T-cell (primary cell): ENCODE measurements at places on chromosomes 4 and X.
A peak's percentile ranks its signal among the peaks of the same experiment; 100 is the strongest.

- DNase-seq = no peak
Observed at GRCh38 chr4:15610855-15611254, 44.3 kb downstream of the FBXL5 start.

DNA sequence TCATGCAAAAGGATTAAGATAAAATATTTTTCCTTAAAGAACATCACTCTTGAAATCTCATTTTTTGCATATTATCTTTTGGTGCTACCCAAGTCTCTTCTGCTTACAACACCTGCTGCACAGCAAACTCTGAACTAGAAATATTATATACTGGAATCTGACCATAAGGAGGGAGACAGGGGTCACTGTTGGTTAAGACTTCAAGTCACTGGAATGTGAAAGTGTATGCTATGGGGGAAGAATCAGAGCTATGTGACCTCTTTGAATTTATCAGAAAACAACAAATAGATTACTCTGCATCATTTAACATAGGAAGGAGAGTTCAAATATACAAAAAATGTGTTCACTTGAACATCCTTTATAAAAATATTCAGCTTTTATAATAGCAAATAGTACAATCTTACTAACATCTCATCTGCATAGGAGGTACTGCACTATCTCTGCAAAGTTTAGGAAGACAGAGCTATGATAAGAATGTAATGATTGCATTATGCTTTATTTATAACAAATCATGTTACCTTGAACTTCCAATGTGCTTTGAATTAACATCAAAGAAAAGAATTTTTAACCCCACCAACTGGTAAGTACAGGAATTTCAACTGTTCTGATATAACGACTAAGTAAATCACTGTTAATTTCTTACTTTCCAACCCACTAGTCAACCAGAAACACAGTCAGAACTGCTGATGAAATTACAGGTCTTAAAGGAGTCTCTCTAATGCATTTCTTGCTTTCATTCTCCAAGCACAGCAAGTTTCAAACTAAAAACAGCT lies 69.8 kb downstream of the ZNF827 start:
- DNase-seq = no peak

- DNase-seq = no peak
Observed at GRCh38 chr4:115323106-115323707, 209.8 kb upstream of the NDST4 start.

DNA sequence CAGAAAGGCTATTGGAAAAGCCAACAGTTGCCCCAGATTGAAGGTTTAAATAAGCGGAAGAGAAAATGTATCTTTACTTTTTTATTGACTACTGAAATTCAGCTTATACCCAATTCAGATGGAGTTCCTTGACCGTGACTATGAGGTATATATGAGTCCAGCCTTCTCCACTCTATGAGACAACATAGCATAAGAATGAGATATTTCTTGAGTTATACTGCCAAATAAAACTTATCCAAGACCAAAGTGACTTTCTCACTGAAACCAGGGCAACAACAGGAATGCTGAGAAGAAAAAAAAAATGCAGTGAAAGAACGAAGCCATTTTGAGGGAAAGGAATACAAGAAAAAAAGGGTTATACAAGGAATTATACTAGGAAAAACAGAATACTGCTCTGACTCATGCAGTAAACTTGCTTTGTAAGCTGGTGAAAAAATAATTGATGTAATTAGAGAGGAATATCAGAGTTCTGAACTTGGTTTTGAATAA lies 16.3 kb upstream of the PDK3 start:
- DNase-seq = no peak

- no peak for DNase-seq
Observed at GRCh38 chr4:179116011-179116410, 1673.8 kb upstream of the AGA start.

DNA sequence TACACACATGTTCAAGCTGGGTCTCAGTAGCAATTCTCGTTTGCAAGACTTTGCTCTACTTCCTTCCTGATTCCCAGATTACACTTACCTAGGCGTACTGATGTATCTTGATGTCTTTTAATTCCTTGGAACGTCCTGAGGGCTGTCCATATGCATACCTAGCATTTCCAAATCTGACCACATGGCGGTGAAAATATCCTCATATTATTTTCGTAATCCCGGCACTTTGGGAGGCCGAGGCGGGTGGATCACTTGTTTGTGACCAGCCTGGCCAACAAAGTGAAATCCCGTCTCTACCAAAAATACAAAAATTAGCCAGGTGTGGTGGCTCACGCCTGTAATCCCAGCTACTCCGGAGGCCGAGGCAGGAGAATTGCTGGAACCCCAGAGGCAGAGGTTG lies 1786.3 kb upstream of the TENM3 start:
- no peak for DNase-seq

- no peak for DNase-seq
Observed at GRCh38 chr4:43146198-43146597, 253.7 kb downstream of the GRXCR1 start.

- no peak for DNase-seq
Observed at GRCh38 chrX:47169726-47170515, 23.7 kb upstream of the UBA1 start.

- DNase-seq = no peak
Observed at GRCh38 chr4:145843639-145844038, 95.0 kb downstream of the ZNF827 start.

DNA sequence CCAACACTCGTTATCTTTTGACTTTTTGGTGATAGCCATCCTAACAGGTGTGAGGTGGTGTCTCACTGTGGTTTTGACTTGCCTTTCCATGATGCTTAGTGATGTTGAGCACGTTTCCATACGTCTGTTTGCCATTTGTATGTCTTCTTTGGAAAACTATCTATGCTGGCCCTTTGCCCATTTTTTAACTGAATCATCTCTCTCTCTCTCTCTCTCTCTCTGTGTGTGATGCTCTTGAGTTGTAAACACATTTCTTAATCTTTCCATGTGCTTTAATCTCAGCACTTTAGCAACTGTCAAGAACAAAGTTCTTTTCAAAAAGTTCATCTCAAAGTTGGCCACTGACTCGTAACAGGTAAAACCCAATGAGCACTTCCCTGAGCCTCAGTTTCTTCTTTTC lies 10.5 kb downstream of the SORBS2 start:
- DNase-seq = no peak

DNA sequence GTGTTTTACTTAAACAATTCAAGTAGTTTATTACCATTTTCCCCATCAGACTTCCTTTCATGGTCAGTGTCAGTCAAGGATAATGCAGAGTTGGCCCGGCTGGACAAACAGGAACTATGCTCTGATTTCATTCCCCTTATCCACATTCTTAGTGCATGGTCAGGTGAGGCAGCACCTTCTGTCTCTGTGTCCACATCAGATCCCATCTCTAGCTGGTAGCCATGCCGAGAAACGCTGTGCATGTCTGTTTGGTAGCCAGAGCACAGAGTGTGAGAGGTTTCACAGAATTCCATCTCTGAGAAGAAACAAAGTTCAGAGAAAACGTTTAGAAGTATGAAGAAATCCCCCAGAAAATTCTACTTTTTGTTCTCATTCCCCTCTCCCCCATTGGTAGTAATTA lies 423.7 kb upstream of the TEX13C start:
- no peak for DNase-seq

DNA sequence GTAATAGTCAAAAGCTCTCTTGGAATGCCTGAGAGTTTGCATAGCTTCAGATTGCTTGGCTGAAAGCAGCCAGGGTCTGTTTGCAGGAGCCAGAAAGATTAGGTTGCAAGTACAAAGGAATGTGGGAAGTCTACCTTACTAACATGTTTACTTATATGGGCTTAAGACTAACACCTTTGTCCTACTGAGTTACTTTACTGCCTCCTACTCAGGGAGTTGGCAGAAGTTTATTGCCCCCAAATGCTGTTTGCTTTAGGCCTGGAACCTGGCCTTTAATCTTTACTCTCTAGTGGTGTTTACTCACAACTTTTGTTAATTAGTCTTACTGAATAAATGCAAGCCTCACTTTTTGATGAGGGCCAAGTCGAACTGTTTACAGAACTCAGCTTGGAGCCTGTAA lies 219.4 kb upstream of the ZC4H2 start:
- no peak for DNase-seq

DNA sequence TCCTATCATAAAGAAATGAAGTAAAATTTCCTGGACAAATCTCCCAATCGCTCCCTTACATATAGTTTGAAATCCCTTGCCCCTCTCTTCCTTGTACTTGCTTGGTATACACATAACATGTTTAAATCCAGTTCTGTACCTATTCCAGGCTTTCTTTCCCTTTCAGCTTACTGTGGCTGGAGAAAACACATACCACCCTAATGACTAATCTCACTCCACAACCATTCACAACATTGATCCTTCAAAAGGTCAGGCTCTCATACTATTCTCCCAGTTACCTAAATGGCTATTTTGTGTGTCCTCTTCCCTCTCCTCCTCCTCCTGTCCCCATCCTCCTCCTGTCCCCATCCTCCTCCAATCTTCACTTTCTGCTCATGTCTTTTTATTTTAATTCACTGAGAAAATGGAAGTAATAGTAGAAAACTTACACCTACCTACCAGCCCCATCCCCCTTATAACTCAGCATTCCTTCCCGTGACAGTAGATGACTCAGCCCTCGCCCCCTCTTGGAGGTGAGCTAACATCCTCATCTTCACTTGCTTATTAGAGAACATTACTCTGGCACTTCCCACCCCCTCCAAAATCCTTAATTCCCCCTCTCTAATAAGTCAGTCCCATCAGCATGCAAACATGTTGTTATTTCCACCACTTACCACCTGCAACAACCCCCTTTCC lies 77.5 kb downstream of the IL15 start:
- no peak for DNase-seq

- DNase-seq = no peak
Observed at GRCh38 chrX:41932885-41933284, 9.5 kb upstream of the CASK start.

DNA sequence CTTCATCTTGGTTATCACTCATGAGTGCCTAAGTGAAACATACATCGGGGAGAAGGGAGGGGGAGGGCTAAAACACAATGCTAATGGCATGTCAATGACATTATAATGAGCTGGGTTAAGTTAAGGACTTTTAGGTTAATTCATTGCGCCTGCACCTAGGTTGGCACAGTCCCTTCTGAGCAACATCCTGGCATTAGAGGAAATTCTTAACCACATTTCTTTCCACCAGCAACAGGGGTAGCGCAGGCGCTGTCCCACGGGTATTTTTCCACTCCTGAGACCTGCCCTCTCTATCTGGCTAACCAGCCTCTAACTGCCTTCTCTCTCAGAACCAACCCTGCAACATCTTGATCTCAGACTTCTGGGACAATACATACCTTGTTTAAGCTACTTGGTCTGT lies 39.0 kb upstream of the PROM1 start:
- DNase-seq = peak; percentile 3

DNA sequence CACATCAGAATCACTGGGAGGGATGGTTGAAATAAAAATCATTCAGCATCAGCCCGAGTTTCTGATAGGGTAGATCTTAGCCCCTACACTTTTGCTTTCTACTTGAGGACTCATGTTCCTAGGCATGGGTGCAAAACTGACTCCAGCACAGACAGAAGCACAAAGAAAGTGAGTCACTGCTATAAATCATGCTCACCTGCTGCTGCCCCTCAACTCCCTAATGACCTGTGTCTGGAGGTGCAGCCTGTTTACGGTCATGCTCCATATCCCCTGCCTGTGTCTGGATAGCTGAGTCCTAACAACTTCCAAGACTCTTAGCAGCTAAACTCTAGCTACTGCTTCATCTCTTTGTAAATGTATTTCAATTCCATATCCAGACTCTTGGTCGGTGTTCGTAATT lies 57.8 kb downstream of the ADGRA3 start:
- no peak for DNase-seq

DNA sequence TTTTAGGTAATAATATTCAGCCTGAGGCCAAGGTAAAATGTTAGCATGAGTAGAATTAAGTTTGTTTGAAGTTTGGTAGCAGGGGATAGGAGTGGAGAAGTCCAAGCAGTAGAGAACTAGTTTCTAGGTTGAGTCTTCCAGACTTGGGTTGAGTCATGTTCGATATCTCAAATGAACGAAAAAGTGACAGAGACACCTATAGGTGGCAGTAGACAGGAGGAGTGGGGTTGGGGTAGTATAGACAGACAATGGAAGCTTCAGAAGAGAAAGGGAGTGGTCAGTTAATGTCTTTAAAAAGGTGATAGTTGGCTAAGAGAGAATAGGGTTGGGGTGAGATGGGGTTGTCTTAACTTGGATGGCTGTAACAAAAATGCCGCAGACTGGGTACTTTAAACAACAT lies 58.7 kb upstream of the EMCN start:
- DNase-seq = no peak

GRCh38 chr4:22235698-22236097 lies 280.2 kb downstream of the ADGRA3 start:
- DNase-seq = no peak

DNA sequence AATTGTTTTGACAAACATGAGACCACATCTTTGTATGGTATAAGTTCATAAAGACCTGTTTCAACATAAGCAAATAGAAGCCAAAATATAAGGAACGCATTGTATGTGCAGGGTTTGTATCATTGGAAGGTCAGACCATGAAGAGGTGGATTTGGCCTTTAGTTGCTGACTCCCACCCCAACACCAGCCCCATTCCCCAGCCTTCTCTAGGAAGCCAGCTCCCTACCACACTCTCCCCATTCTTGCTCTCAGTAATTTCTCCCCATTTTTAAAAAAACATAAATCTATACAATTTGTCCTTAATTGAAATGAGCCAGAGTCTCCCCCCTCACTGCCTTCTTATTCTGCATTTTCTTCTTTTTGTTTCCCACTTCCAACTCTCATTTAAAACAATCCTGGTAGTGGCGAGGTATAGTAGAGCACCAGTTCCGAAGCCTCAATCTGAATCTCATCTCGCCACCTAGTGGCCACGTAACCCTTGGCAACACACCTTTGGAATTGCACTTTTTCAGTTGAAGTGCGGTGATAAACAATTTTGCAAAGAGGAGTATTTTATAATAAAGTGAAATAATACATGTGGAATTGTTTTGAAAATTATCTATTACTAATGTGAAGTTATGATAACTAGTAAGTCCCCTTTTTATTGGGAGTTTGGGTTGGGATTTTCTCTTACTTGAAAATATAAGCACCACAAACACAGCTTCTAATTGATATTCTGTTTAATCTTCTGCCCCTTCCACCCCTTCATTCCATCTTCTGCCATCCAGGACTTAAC lies 126.6 kb downstream of the ASB9 start:
- DNase-seq = peak; percentile 52

- DNase-seq = peak; percentile 12
Observed at GRCh38 chrX:17860811-17861488, at the start of gene RAI2. RAI2 (minus strand) TSS chrX:17861298; CDS start chrX:17802010, 59,288 bp downstream.

- no peak for DNase-seq
Observed at GRCh38 chr4:19945501-19945900, 306.2 kb upstream of the SLIT2 start.

GRCh38 chr4:147741190-147741788 lies 9.4 kb downstream of the ARHGAP10 start:
- DNase-seq = no peak

GRCh38 chr4:168880072-168880675 lies 129.9 kb downstream of the CBR4 start:
- DNase-seq = no peak

- no peak for DNase-seq
Observed at GRCh38 chr4:174284487-174284886, 776 bp downstream of the CEP44 start.

GRCh38 chr4:77697860-77698590 lies 92.4 kb downstream of the CXCL13 start:
- DNase-seq = no peak

- no peak for DNase-seq
Observed at GRCh38 chr4:15117270-15117946, 115.1 kb downstream of the CPEB2 start.

- no peak for DNase-seq
Observed at GRCh38 chr4:177116161-177116560, 193.5 kb upstream of the NEIL3 start.
